DMS153 (cell line): ENCODE measurements at places on chromosomes 5 and 9.

- DNase-seq: no peak
Observed at GRCh38 chr5:54162184-54162583, 148.2 kb downstream of the ARL15 start.

- DNase-seq: no peak
Observed at GRCh38 chr5:126301056-126301455, 122.2 kb upstream of the GRAMD2B start.

DNA sequence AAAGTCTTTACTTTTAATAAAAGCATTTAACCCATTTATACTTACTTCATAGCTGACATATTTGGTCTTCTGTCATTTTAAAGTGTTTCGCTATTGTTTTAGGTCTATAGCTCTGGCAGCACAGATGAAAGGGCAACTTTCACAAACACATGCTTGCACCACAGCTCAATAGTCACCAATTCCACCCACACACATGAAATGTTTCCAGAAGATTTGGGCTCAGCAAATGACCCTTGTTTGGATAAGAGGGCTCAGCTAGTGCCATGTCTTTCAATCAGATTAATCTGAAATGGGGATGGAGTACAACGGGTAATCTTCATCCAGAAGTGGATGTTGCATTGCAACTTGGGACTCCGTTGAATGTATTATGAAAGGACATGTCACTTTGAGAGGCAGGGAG, 176.0 kb downstream of the FGF18 start:
- no peak for DNase-seq

GRCh38 chr5:173719731-173720082, 103.3 kb upstream of the BOD1 start:
- DNase-seq: no peak

- no peak for DNase-seq
Observed at GRCh38 chr5:99817796-99818195, 717.4 kb upstream of the FAM174A start.

DNA sequence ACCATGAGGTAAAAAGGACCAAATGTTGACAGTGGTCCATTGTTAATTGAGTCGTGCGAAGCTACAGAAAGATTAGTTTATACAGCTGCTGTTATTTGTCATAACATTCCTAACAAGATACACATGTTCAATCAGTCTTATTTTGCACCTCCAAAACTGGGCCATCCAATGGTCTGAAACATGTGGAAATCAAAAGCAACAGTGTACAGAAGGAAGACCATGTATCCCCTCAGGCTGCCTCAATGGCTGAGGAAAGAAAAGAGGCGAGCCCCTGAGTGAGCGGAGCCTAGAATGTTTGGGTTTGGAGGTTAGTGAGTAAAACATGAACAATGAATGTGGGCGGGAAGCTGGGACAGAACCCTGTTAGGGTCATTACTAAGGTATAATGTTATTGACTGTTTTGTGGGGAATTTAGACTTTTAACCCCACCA, 35.6 kb downstream of the NFIB start:
- no peak for DNase-seq

DNA sequence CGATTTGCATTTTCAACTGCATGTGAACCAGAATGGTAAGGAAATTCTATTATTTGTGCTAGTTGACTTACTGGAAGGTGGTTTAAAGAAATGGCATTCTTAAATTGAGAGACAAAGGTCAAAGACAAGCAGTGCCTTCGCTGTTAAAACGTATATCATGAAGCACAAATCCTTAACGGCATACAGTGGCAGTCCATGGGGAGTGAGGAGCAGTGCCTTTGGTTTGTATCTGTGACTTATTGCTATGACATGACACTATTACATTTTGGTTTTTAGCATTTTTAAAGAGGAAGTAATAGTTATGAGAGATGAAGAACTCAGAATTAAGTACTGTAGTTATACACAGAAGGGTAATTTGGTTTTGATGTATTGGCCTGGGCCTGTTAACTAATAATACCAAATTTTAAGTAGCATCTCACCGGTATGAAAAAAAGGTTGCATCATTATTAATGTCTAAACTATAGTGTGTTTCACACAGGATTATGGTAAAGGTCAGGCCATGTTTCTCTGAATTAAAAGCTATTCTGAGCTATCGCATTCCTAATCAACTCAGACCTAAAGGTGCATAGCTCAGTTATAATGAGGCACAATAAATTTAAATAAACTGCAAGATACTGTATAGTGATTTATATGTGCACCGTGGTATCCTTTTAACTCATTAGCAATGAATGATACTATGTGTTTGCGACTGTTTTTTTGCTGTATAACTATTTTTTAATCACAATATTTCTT, 339.8 kb upstream of the ARRDC3 start:
- DNase-seq: no peak

DNA sequence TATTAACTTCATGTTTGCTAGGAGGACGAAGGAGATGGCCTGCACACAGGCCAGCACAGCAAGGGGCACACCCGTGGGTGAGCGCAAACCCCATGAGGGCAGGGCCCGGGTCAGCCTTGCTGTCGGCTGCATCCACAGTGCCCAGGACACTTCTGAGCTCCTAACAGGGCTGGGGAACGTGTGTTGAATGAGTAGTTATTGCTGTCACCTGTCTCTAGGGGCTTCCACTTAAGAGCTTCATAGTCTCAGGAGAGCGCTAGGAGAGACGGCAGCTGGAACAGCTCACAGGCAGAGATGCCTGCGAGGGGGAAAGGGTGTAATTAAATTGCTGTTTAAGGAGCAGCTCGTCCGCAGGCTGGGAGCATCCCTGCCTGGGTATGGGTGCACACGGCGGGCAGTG, 91.4 kb upstream of the NEURL1B start:
- no peak for DNase-seq

- DNase-seq: no peak
Observed at GRCh38 chr5:107361945-107362344, 308.8 kb downstream of the EFNA5 start.

- no peak for DNase-seq
Observed at GRCh38 chr9:100739208-100739607, 161.3 kb downstream of the CAVIN4 start.

DNA sequence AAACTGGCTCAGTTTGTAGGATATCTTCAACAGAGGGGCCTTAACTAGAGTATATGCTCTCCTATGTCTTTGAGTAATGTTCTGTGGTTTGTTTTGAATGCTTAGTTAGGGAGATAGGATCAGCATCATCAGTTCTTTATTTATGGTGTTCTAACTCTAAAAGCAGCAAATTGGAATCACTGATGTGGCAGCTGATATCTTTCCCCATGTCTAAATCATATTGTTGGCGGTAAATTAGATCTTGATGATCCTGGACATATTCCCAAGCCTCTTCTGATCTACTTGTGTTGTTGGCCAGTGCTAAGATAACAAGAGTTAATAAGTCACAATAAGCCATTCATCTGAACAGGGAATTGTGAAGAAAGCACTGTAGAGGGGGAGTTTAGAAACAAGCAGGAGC, 332.4 kb upstream of the DAB2 start:
- DNase-seq: no peak

- no peak for DNase-seq
Observed at GRCh38 chr9:8961186-8961851, 1161.7 kb upstream of the DMAC1 start.

GRCh38 chr9:81410201-81410600, 279.1 kb downstream of the TLE1 start:
- DNase-seq: no peak

DNA sequence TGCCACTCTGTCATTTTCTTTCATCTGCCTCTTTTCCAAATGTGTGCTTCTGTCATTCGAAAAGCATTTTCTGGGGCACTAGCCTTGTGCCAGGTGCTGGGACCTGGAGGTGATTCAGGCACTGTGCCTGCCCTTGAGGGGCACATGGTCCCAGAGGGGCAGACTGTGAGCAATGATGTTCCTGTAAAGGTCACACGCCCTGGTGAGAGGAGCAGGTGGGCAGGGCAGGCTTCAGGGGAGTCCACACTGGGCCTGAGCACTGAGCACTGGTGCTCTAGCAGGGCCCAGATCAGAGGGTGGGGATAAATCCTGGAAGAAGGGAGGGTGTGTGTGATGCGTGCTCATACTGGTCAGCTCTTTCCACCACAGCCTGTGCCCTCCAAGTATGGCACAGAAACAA, 77.8 kb downstream of the COL15A1 start:
- DNase-seq: no peak

DNA sequence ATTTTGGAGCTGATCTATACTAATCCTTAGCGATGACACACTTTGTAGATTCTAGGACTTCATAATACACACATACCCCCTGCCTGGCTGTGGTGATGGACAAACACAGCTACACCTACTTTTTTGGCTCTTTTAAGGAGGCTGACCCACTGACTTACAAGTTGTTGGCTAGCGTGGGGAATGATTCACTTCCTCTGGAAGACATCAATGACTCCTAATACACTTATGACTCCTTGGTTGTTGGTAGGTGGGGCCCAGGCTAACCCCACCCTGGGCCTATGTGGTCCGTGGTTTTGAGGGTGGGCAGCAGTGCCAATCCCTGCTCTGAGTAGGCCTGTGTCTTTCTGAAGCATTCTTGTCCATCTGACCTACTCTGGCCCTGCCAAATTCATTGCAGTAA, 144.4 kb downstream of the SLC12A2 start:
- DNase-seq: no peak

DNA sequence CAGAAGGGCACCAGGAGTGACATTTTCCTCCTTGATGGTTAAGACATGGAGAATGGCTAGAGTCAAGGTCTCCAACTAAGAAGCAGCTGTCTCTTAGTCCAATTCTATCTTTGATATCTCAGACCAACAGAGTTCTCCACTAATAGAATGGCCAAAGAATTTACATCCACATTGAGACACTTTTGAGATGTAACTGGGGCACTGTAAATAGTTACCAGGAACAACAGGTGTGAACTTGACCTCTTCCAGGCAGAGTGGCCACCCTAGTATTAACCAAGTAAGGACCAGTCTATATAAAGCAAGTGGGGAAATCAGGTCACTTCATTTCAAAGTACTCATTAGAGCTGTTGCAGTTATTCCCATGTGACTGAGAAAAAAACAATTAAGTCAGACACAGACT, 159.7 kb upstream of the RAD23B start:
- no peak for DNase-seq

DNA sequence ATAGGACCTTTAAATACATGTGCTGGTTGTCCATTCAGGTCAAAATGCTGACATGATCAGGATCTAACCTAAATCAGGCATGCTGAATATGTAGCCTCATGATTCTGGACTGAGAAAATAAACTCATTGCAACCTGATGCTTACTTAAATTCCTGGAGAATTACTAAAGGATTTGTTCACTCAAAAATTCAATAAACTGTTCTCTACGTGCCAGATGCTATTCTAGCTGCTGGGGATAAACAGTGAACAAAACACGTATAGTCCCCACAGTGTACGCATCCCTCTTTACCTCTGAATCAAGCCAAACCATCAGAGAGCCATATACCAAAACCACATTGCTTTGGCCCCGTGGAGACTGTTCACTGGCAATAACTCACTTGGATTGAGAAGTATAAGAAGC, 6.1 kb downstream of the SCAI start:
- no peak for DNase-seq

DNA sequence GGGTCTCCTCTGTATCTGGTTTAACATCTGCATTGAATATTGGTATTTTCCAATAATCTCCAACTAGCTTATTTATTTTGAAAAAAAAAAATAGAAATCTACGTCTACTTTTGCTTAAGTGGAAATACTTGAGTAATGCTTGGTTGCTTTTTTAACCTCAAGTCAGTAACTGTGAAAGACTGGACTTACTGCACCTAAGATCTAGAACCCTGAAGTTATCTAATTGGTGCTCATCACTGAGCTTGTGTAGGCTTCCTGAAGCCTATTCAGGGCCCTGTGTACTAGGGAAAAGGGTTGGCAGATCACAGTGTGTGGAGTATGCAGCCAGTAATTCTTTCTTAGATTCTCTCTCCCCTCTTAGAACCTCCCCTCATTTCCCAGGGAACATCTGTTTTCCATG, 16.2 kb downstream of the SLC1A1 start:
- DNase-seq: no peak

GRCh38 chr5:180378438-180379344, 25.6 kb upstream of the GFPT2 start:
- no peak for DNase-seq

DNA sequence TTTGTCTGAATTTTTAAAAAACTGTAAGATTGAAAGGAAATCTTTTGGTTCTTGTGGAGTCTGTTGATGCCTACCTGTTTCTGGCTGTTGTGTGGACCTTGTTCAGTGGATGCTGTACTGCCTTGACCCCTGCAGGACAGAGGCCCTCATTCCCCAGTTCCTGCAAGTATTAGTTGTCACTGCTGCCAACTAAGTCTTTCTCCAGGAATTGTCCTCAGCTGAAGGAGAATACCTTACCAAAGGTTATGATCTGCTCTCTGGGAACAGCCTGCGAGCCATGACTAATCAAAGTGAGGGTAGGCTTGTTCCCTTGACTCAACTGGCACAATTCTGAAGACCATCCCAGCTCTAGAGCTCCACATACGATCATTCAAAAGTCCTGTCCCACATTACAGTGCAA, 145.3 kb upstream of the FST start:
- no peak for DNase-seq

- DNase-seq: no peak
Observed at GRCh38 chr5:68219161-68219816, 3.7 kb downstream of the PIK3R1 start.

DNA sequence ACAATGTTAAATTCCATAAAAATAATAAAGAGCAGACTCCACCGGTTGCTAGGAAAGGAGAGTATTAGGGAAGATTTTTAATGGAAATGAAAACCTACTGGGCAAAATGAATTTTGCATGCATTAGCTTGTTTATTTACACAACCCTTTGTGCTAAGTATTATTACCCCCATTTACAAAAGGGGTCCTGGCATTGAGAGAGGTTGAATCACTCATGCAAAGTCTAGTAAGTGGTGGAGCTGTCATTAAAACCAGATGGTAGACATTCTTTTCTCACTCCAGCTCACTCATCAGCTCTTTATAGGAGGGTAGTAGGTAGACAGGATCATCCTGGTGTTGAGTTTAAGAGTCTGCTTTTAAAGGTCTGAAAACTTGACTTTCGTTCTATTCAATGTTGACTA, 395.1 kb downstream of the PLK2 start:
- DNase-seq: no peak

DNA sequence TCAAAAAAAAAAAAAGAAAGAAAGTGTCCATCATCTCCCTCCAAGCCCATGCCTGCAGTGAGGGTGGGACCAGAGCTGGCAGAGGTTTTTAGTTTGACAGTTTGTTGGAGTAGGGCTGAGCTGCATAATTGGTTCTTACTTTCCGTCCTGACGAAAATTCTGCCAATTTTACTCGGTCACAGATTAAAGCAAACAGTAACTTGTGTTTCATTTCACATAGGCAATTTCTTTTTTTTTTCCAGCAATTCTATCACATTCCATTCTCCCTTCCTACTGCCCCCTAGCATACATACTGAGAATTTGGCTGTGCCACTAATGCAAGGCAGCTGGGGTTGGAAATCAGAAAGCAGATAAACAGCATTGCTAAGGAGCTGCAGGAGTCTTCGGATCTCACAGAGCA, 132.4 kb downstream of the FRMD3 start:
- no peak for DNase-seq

GRCh38 chr5:144332265-144332664, 161.6 kb downstream of the KCTD16 start:
- DNase-seq: no peak

- DNase-seq: no peak
Observed at GRCh38 chr5:125487231-125487630, 740.8 kb upstream of the ZNF608 start.

- DNase-seq: no peak
Observed at GRCh38 chr5:121006217-121006616, 542.1 kb downstream of the PRR16 start.
